Colonic mucosa (tissue), 4 donors: ENCODE measurements at places on chromosomes 1 and 21. TPM values are rescaled to one million over a fixed set of nuclear protein-coding genes. Genes with fewer than 3 reads are reported as not detected.

GRCh38 chr1:33727310-33727709 lies 136.6 kb upstream of the HMGB4 start:
- no peak overlapping the region for H3K27ac ChIP-seq
- no peak overlapping the region for H3K4me3 ChIP-seq
- H3K27me3 ChIP-seq, result no peaks in the 10 kb centered on the region
- no peak for DNase-seq

DNA sequence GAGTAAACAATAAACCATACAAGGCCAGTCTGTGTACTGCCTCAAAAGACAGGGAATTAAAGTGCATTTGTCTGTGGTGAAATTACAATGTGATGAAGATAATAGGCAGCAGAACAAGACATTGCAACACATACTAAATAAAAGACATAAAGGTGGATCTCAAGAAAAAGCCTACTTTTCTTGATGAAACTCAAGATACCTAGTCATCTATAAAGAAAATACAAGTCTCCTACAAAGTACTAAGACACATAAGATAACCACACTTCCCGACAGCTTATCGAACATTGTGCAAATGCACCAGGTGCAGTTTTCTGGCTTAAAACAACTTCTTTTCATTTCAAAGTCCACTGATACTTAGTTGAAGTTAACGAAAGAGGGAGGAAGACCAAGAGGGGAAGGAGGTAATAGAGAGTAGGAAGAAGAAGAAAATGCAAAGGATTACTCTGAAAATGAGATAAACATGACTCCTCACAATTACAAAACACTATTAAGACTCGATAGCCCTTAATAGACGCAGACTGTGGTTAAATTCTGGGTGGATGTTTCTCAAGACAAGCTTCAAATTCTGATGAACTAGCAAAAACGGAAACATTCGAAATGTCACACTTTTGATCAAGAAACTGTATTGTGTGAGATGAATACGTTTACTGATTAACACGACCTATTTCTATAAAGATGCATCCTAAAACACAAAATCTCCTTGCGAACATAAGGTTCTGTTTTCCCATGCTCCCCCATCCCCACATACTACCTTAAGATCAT lies 2.0 kb downstream of the HNRNPR start:
- peak overlapping the region; percentile 6 for H3K27ac ChIP-seq
- peaks cover 9% of the 10 kb centered on the region for H3K36me3 ChIP-seq
- H3K4me1 ChIP-seq, result peaks cover 9% of the 10 kb centered on the region
- no peak for DNase-seq
- H3K4me3 ChIP-seq, result peak overlapping the region; percentile 83

GRCh38 chr21:43812139-43812821 lies 22.9 kb downstream of the RRP1 start:
- peak overlapping the region; percentile 15 for H3K4me3 ChIP-seq
- H3K4me1 ChIP-seq, result peaks cover 6% of the 10 kb centered on the region
- no peak for DNase-seq
- no peaks in the 10 kb centered on the region for H3K27me3 ChIP-seq

DNA sequence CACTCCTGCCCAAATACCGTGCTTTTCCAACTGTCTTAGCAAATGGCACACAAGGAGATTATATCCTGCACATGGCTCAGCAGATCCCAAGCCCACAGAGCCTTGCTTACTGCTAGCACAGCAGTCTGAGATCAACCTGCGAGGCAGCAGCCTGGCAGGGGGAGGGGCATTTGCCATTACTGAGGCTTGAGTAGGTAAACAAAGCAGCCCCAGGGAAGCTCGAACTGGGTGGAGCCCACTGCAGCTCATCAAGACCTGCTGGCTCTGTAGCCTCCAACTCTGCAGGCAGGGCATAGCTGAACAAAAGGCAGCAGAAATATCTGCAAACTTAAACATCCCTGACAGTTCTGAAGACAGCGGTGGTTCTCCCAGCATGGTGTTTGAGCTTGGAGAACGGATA lies 70.1 kb upstream of the PTBP2 start:
- no peak overlapping the region for H3K4me3 ChIP-seq
- H3K4me1 ChIP-seq, result no peaks in the 10 kb centered on the region
- no peak overlapping the region for H3K27ac ChIP-seq
- H3K36me3 ChIP-seq, result no peaks in the 10 kb centered on the region
- no peak for DNase-seq

DNA sequence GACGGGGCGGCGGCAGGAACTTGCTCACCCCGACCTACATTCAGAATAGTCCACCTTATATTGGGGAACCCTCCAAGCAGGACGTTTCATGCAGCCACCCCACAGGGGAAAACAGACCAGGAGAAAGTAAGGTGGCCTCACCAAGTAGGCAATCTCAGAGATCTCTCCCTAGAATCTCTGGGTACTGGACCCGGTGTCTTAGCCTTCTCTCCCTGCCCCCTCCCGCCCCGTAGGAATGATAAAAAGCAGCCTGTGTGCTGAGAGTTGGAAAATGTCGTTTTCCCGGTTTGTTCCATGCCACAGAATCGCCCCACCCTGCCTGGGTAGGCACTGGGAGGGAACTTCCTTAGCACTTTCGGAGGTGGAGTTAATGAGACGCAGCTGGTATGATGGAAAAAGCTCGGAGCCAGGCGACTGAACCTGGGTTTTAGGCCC lies 789 bp upstream of the PTPN14 start:
- H3K4me1 ChIP-seq, result no peaks in the 10 kb centered on the region
- H3K27ac ChIP-seq, result peak overlapping the region; percentile 91
- no peaks in the 10 kb centered on the region for H3K36me3 ChIP-seq
- DNase-seq, result peak; percentile 84
- H3K27me3 ChIP-seq, result no peaks in the 10 kb centered on the region
- peak overlapping the region; percentile 68 for H3K4me3 ChIP-seq

DNA sequence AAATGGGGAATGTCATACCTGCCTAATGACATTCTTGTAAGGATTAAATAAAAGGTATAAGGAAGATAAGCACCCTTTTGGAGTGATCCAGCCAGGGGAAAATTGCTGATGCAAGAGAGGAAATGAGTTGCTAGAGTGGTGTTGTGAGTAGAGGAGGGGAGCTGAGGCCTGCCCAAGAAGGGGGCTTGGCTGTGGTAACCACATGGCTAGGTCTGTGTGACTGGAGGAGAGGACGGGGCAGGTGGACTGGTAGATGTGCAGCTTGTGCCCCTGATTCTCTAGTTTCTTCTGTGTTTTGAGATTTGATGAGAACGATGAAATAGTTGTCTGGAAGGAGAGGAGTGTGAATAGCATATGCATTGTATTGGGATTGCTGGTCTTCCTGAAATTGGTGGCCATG lies 6.6 kb downstream of the TXLNA start:
- H3K27me3 ChIP-seq, result no peaks in the 10 kb centered on the region
- DNase-seq, result no peak
- H3K36me3 ChIP-seq, result peaks cover 47% of the 10 kb centered on the region
- no peak overlapping the region for H3K4me3 ChIP-seq
- no peak overlapping the region for H3K27ac ChIP-seq

SEMA4A gene
- 5.6 TPM for total RNA-seq

- DNase-seq, result no peak
- no peak overlapping the region for H3K27ac ChIP-seq
- H3K4me1 ChIP-seq, result no peaks in the 10 kb centered on the region
- H3K36me3 ChIP-seq, result no peaks in the 10 kb centered on the region
Observed at GRCh38 chr1:233364695-233365539, 37.4 kb downstream of the MAP3K21 start.

- H3K4me3 ChIP-seq, result no peak overlapping the region
- no peak overlapping the region for H3K27ac ChIP-seq
- H3K4me1 ChIP-seq, result no peaks in the 10 kb centered on the region
- H3K27me3 ChIP-seq, result no peaks in the 10 kb centered on the region
Observed at GRCh38 chr21:38774152-38774551, 31.6 kb upstream of the ETS2 start.

GRCh38 chr1:82299656-82300055 lies 498.9 kb downstream of the ADGRL2 start:
- no peaks in the 10 kb centered on the region for H3K36me3 ChIP-seq
- no peak overlapping the region for H3K4me3 ChIP-seq
- no peaks in the 10 kb centered on the region for H3K4me1 ChIP-seq
- H3K27me3 ChIP-seq, result no peaks in the 10 kb centered on the region

GRCh38 chr1:187078321-187078720 lies 249.6 kb downstream of the PLA2G4A start:
- DNase-seq, result no peak
- no peaks in the 10 kb centered on the region for H3K36me3 ChIP-seq
- H3K27ac ChIP-seq, result no peak overlapping the region
- no peaks in the 10 kb centered on the region for H3K27me3 ChIP-seq
- no peaks in the 10 kb centered on the region for H3K4me1 ChIP-seq

DNA sequence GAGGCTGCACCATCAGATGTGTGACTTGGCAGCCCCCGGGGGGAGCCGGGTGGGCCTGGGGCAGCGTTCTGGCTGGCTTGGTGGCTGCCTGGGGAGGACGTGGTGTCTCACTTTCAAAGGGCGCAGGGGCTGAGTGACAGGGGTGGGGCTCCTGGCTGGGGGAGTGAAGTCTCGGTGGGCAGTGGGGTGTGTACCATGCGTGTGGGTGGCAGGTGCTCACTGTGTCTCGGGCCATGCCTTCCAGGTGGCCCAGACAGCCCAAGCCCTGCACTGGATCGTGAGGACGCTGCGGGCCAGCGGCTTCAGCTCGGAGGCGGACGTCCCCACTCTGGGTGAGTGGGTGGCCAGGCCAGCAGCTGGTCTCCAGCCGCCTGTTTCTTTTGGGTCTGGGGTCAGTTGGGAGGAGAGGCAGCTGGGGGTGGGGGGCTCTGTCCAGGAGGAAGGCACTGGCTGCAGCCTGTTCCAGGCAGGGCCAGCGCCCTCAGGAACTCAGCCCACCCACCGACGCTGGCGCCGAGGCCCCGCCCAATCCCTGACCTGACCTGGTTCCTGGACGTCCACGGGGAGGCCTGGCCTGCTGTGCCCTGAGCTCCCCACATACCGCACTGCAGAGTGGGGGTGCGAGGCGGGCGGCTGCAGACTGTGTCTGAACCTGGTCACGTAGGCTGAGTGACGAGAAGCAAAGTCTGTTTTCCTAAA lies 30.6 kb upstream of the LRRC3 start:
- no peak overlapping the region for H3K27ac ChIP-seq
- no peak for DNase-seq
- no peaks in the 10 kb centered on the region for H3K27me3 ChIP-seq
- H3K4me1 ChIP-seq, result no peaks in the 10 kb centered on the region

- H3K36me3 ChIP-seq, result no peaks in the 10 kb centered on the region
- H3K4me3 ChIP-seq, result no peak overlapping the region
- no peaks in the 10 kb centered on the region for H3K27me3 ChIP-seq
- DNase-seq, result no peak
- no peaks in the 10 kb centered on the region for H3K4me1 ChIP-seq
- no peak overlapping the region for H3K27ac ChIP-seq
Observed at GRCh38 chr1:117740496-117740895, 134.6 kb downstream of the TENT5C start.

DNA sequence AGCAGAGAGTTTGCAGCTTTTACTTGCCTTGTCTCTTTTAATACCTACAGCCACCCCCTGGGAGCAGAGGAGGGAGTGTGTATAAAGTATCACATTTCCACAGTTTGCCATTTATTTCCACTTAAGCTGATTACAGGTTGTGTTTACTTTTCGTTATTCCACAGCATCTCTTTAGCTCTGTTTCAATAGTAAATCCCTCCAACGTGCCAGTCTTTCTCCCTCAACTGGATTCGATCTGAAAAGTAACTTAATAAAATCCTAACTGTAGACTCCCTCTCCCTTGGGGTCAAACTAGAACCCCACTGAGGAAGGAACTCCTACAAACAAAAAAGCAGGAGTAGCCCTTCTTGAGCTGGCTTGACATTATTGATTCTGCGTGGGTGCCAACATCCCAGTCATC lies 3.1 kb upstream of the FCGR2A start:
- H3K27ac ChIP-seq, result no peak overlapping the region
- no peaks in the 10 kb centered on the region for H3K4me1 ChIP-seq
- DNase-seq, result no peak

DNA sequence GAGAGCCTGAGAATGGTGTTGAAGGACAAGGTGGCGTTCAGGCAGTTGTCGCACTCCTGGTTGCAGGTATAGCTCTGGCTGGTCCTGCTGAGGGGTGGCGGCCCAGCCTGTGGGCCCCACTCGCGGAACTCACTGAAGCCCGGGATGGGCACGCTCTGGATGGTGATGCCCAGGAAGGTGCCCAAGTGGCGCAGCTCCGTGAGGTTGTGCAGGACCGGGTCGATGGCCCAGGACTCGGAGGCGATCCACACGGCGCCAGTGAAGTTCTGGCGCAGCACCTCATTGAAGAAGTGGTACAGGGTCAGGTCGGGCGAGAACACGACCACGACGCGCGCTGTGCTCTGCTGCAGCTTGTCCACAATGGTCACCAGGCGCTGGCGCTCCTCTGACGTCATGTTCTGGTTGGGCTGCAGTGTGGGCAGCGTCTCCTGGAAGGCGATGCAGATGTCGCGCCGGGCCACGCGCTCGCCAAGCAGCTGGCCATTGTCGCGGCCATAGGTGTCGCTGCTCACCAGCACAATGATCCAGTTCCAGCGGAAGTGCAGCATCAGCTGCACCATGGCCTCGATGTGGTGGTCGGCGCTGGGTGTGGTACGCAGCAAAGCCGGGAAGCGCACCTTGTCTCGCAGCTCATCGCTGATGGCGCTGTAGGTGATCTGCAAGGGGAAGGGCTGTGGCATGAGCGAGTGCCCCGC lies 5.0 kb downstream of the TAS1R2 start:
- H3K36me3 ChIP-seq, result no peaks in the 10 kb centered on the region
- H3K4me1 ChIP-seq, result no peaks in the 10 kb centered on the region
- H3K4me3 ChIP-seq, result no peak overlapping the region
- no peak for DNase-seq
- no peaks in the 10 kb centered on the region for H3K27me3 ChIP-seq

DNA sequence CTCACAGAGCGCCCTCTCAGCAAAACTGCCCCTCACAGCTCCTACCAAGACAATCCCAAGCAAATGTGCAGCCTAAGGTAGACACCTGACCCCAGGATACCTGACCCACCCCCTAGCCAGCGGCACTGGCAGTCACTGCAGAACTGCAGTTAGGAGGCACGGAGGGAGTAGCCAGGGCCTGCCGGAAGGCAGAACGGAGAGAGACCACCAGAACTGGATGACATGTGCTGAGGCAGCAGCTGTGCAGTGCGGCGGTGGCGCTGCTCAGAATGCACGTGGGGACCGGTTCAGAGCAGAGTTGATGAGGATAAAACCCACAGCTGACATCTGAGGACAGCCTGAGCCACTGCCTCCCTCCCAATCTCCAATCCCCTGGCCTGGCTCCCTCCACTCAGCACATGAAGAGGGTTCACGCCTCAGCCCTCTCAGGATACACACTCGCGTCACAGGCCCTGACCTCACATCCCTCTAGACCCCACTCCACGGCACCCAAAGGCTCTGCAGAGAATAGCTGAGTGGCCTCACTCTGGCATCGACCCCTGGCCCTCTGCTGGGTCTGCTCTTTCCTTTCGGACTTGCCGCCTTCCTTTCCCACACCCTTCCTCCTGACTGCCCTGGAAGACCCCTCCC lies 29.6 kb downstream of the UBE2G2 start:
- H3K4me3 ChIP-seq, result no peak overlapping the region
- H3K27ac ChIP-seq, result no peak overlapping the region
- peaks cover 8% of the 10 kb centered on the region for H3K36me3 ChIP-seq
- no peaks in the 10 kb centered on the region for H3K27me3 ChIP-seq

TRIM46 gene
- 0.19 TPM for total RNA-seq

DNA sequence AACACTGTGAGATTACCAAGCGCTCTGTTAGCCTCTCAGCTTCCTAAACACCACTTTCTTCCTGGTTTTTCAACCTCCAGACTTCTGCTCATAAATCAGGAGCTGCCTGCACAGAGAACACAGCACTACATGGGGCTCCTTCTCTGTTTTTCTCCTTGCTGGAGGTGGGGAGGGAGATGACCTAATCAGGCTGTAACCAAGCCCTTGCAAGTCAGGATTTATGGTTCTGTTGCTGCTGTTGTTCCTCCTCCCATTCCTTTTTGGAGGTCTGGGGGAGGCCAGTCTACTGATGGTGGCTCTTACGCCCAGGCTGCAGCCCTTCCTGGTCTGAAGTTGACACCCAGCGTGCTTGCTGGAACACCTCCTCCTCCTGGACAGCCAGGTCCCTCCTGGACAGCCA lies 80.9 kb upstream of the AJAP1 start:
- no peak overlapping the region for H3K27ac ChIP-seq
- H3K27me3 ChIP-seq, result no peaks in the 10 kb centered on the region
- no peaks in the 10 kb centered on the region for H3K4me1 ChIP-seq
- H3K36me3 ChIP-seq, result no peaks in the 10 kb centered on the region

CNKSR1 gene
- 35.3 TPM for total RNA-seq
